ENCODE measurements at places on chromosomes 6 and 20. TPM values are rescaled to one million over a fixed set of nuclear protein-coding genes. Genes with fewer than 3 reads are reported as not detected.
A peak's percentile ranks its signal among the peaks of the same experiment; 100 is the strongest.

- no peak for DNase-seq
Observed at GRCh38 chr6:48389146-48390043, 278.4 kb upstream of the PTCHD4 start.

GRCh38 chr6:6836609-6837406 lies 248.3 kb downstream of the LY86 start:
- no peak for DNase-seq

GRCh38 chr6:116992546-116992945 lies 115.5 kb downstream of the RFX6 start:
- no peak for DNase-seq

- no peak for DNase-seq
Observed at GRCh38 chr6:28871335-28872156, 52.2 kb downstream of the TRIM27 start.

GRCh38 chr20:9375221-9375681 lies 139.1 kb upstream of the LAMP5 start:
- DNase-seq: no peak

- DNase-seq: peak; percentile 7
Observed at GRCh38 chr6:160534050-160534696, 129.9 kb downstream of the LPA start.

GRCh38 chr6:150627585-150628025 lies 27.9 kb downstream of the PLEKHG1 start:
- DNase-seq: peak; percentile 66

DNA sequence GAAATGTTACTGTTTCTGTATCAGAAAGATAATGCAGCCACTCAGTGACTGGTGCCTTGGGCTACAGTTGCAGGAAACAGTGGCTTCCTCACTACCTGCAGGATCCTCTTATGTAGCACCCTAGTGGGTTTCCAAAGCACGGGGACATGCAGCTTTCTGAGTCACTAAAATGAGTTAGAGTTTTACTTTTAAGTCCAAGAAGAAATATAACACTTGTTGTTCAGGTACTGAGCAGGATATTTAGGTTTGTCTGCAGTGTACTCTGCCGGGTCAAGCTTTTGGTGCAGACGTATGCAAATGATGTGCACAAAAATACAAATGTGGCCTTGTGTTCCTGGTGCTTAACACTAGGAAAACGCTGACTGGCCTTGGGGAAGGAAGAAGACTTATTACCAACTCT lies 22.0 kb downstream of the ACSS1 start:
- no peak for DNase-seq

DNA sequence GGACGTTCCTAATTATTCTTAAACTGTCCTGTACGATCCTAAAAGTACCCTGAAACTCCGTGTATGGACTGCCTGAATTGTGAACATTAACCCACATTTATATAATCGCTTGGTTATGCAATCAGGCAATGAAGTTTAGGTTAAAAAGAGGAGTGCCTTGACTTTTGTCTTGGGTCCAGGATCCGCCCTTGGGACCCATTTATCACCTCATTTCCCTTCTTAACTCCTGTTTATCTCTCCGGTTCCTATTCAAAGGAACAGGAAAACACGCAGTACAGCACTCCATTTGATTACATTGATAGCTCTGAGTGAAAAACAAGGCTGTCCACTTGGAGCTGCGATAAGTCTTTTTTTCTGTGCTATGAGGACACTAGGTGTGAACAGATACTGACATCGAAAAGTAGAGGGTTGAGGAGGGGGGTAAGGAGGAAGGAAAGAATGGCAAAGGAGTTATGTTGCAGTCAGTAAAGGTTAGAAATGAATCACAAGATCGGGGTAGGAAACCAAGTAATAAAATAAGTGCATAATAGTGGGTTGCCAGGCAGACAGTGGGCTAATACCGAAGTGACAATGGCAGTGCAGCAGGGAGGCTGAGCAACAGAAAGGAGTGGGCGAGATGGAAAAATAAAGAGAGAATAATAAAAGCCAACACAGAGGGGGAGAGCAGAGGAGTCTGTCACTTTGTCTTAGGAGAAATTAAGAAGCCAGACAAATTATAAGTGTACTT lies 15.9 kb upstream of the PCK1 start:
- DNase-seq: no peak

DNA sequence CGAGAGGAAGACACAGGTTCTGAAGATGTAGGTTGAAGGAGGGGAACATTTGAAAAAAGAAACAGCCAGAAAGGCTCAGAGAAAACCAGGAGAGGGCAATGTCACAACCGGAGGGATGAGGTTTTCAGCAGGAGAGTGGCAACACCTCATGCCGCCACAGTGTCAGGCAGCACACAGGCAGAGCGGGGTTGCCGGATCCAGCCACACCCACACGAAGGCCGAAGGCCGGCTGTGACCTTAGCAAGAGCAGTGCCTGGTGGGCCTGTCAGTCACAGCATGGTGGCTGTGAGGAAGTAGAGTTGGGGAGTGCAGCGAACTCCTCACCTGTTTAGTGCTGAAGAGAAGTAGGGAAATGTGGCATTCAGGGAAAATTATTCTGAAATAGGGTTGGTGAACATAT lies 14.0 kb downstream of the HDDC2 start:
- no peak for DNase-seq

GRCh38 chr6:89708316-89708715 lies 69.8 kb upstream of the LYRM2 start:
- DNase-seq: no peak

GRCh38 chr20:34549291-34549928 lies 9.1 kb upstream of the MAP1LC3A start:
- no peak for DNase-seq

GRCh38 chr6:159493898-159494585 lies 199.0 kb downstream of the SOD2 start:
- no peak for DNase-seq

GRCh38 chr20:36815454-36816091 lies 42.0 kb upstream of the DSN1 start:
- no peak for DNase-seq

GRCh38 chr20:13441388-13441787 lies 197.3 kb downstream of the TASP1 start:
- no peak for DNase-seq

- no peak for DNase-seq
Observed at GRCh38 chr6:99993533-99994251, at the start of gene MCHR2. Gene MCHR2, minus strand, starts transcription at chr6:99994223. Its CDS starts 38,076 bp downstream, at chr6:99956147.

DNA sequence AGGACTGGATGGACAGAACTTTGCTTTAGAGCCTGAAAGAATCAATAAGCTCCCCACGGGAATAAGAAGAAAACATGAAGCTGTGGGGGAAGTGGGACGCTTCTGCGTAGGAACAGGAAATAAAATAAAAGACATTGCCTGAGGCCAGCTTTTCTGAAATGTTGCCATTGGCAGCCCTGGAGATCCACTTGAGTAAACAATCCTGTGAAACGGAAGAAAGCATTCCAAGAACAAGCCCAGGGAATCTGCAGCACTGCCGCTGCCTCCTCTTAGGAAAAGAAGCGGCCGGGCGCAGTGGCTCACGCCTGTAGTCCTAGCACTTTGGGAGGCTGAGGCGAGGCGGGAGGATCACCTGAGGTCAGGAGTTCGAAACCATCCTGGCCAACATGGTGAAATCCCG lies 182.3 kb upstream of the RALGAPA2 start:
- DNase-seq: no peak

- no peak for DNase-seq
Observed at GRCh38 chr20:46546936-46547335, 3.5 kb downstream of the OCSTAMP start.

RWDD2A gene
- 3.2 TPM for total RNA-seq

PI3 gene
- not detected for total RNA-seq

WFDC5 gene
- not detected for total RNA-seq

GJA10 gene
- total RNA-seq: not detected

TNF gene
- not detected for total RNA-seq
